T follicular helper cell (primary cell): ENCODE measurements at places on chromosomes 7 and 10.

DNA sequence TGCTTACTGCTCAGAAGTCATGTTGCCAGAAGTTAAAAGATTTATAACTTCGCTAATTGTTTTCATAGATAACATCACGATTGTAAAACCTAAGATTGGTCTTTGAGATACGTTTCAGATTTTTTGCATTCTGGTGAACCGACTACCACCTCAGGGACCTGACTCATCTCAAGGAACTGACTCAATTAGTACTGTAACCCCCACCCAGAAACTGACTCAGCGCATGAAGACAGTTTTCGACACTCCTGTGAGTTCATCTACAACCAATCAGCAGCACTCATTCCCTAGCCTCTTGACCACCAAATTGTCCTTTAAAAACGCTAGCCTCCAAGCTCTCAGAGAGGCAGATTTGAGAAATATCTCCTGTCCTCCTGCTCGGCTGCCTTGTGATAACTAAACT is 72.3 kb downstream of the ELMO1 start:
- no peak for DNase-seq

- no peak for DNase-seq
These were observed 47.6 kb upstream of the ANKRD1 start for GRCh38 chr10:90968328-90969081.

- DNase-seq: no peak
These were observed 933.3 kb downstream of the XPNPEP1 start for GRCh38 chr10:108989976-108990375.

- DNase-seq: no peak
These were observed 60.5 kb upstream of the ZNRF2 start for GRCh38 chr7:30223896-30224295.

GRCh38 chr10:27911539-27911938 is 87.3 kb downstream of the ODAD2 start:
- DNase-seq: no peak

GRCh38 chr7:131633342-131633843 is 77.0 kb upstream of the PODXL start:
- DNase-seq: no peak

DNA sequence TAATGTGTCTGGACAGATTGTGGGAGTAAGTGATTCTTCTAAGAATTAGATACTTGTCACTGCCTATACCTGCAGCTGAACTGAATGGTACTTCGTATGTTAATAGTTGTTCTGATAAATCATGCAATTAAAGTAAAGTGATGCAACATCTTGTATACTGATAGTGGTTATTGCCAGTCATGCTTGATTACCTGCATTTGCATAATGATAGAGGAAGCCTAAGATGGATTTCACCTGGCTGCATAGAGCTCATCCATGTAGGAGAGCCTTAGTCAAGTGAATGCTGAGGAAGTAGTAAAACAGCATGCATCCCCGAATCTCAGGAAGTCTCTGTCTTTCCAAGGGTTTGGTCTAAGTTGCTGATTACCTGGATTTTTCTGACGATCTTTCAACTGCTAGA is 64.2 kb upstream of the CAPZA2 start:
- DNase-seq: no peak

- DNase-seq: no peak
These were observed 685.4 kb upstream of the MBL2 start for GRCh38 chr10:53458007-53458406.

GRCh38 chr7:79833616-79834015 is 301.0 kb upstream of the GNAI1 start:
- DNase-seq: no peak

DNA sequence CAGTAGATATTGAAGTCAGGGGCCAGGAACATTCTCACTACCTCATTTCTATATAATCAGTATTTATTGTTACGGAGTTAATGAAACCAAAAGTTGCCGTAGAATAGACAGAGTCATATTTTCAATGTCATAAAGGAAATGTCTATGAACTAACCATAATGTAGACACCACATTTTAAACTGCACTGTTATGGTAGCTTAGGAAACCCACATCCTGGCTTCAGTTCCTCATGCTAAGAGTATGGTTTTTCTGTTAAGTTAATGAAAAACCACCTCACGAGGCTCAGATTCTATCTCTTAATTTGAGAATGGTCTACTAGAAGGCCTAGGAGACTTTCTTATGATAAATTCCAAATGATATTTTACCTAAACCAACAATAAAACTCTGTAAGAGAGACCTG is 166.5 kb downstream of the TMEM26 start:
- DNase-seq: no peak

DNA sequence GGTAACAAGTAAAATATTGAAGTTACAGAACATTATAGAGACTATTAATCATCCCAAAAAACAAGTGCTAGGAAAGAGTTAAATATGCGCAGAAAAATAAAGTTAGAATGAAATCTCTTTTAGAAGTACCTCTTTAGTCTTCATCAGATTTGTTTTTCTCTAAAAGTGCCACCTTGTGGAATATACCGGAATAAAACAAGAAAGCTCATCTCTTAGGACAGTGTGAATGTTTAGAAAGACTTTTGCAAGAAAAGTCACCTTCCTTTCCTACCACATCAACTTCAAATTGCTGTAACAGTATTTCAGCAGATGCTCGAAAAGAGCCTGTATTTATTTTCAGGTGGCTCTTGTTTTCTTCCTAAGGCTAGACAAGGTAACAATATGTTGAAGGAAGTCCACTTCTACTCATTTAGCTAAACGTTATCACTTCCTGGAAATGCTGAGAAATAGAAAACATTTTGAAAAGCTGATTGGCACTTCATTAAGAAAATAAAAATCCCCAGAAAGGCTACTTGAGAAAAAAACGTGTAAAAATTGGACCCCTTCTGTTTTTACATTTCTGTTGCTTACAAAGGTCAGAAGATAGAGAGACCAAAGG is 19.8 kb upstream of the FAM133B start:
- no peak for DNase-seq

DNA sequence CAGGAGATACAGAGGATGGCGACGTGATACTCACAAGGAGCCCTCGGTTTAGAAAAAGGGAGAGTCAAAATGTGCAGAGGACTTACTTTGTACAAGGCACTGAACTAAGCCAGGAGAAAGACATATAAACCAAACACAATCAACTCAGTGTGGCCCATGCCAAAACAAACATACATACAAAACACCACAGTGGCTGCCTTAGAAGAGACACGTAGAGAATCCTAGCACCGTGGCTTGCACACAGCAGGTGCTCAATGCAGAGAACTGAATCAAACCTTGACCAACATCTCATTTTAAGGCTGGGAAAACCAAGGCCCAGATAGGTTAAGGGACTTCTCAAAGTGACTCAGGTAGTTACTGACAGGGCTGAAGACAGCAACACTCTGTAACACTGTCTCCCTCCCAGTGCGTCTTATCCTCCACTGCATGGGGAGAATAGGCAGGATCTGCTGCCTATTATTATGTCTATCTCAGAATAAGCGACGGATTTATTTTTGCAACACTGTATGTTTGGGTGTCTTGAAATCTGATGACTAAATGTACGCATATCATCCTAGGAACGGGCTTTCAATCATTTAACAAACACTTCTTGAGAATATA is 11.0 kb downstream of the SORBS1 start:
- DNase-seq: no peak

- DNase-seq: no peak
These were observed 369.7 kb upstream of the NPVF start for GRCh38 chr7:25597946-25598345.

DNA sequence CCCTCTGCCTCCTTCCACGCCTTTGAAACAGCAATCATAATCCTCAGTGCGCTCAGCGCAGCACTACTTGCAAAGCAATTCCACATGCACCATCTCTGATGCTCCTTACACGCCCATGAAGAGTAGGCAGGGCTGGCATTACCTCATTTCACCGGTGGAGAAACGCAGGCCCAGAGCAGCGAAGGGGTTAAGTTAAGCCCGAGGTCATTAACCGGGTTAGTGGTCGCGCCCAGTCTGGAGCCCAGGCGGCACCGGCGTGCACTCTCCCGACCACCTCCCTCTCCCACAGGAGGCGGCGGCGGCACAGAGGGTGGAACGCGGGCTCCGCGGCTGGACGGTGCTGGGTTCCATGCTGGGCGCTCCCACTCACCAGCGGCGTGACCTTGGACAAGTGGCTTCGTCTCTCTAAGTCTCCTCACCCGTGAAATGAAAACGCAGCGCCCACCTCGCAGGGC is 515 bp downstream of the FASTK start:
- DNase-seq: no peak

- no peak for DNase-seq
These were observed 85.5 kb downstream of the MKI67 start for GRCh38 chr10:128040681-128041080.

DNA sequence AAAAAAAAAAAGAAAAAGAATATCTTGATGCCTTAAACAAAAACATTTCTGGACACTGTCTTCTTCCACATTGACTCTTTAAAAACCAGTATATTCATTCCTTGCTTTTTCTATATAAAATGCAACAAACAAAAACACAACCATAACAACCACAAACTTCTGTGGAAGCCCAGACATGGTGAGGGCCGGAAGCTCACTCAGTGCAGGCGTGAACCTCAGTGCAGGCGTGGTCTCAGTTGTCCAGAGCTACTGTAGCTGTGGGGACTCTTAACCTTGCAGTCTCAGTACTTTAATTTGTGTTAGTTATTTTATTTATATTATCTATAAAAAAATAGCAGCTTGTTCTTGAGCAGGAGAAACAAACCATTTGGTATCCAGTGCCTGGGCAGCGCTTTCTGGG is 131.8 kb downstream of the DOCK1 start:
- DNase-seq: no peak

- DNase-seq: no peak
These were observed 128.4 kb upstream of the RSU1 start for GRCh38 chr10:16945593-16945992.

- DNase-seq: no peak
These were observed 2.9 kb downstream of the ZSCAN25 start for GRCh38 chr7:99619571-99620130.

DNA sequence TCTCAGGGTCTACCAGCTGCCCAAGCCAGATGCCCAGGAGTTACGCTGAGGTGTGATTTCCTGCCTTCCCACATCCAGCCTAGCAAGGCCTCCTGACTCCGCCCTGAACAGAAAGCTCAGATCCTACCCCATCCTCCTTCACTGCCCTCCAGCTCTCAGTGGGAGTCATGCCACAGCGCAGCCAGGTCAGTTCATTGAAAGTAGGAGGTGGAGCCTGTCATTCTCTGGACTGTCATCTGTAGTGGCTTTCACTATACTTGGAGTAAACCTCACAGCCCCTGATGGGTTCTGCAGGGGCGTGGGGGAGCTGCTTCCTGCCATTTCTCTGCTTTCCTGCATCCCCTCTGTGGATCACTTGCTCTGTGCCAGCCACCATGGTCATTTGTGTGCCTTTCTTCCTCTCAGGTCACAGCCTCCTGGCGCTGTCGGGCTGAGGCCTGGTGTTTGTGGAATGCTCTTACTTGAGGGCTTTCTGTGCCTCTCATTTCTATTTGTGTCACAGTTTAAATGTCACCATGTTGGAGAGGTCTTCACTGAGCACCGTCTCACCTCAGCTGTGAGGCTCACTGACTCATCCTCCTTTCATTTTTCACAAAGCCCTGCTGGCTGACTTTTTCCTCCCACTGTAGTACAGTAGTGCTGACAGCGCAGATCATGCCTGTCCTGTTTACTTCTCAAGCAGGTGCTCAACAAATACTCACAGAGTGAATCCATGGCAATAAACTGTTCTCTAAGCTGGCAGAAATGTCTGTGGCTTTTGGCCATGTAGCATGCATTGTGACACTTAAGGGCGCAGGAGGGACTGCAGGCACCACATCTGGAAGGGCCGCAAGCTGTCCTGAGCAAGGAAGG is 61.0 kb upstream of the TMEM248 start:
- DNase-seq: no peak

- no peak for DNase-seq
These were observed 17.0 kb upstream of the ZMIZ1 start for GRCh38 chr10:79051766-79052165.

- DNase-seq: no peak
These were observed 507 bp downstream of the STN1 start for GRCh38 chr10:103917302-103918052.

GRCh38 chr7:47669178-47669891 is 87.4 kb upstream of the TNS3 start:
- DNase-seq: no peak

GRCh38 chr10:103680869-103681236 is 174.5 kb downstream of the SH3PXD2A start:
- DNase-seq: no peak

- no peak for DNase-seq
These were observed 88.0 kb downstream of the MDFIC start for GRCh38 chr7:115009736-115010440.

- no peak for DNase-seq
These were observed 185.6 kb downstream of the PLXNA4 start for GRCh38 chr7:132390705-132391104.

DNA sequence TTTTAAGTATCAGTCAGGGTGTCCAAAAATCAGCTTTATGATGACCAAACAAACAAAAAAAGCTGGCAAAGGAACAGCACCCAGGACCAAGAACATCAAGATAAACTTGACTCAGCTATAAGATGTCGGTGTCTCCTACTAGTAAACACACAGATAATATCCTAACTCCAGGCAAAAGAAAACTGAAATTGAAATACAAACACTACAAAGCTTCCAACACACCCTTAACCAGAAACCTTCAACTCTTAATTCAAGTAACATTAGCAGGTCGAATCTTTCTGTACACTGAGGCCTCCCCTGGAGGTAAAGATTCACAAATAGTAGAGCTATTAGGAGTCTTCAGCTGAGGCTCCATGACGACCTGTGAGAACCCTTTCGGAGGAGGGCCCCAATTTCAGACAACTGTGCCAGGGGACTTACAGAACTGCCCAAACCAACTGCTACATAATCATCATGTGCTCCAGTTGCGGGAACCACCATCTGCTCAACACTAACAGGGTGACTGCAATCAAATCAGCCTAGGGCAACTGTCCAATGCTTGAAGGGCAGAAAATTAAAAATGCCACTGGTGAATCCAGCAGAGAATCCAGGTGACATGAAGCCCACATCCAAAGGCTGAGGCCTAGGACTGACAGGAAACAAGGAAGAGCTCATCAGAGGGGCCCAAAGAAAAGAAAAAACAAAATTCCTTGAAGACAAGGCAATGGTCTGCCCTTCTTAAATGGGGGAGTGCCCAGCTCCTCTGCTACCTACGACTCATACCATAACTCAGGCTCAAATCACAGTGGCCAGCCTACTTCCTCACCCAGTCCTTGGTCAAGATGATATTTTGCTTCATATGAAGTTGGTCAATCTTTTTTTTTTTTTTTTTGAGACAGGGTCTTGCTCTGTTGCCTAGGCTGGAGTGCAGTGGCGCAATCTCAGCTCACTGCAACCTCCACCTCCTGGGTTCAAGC is 20.0 kb downstream of the XPNPEP1 start:
- no peak for DNase-seq

DNA sequence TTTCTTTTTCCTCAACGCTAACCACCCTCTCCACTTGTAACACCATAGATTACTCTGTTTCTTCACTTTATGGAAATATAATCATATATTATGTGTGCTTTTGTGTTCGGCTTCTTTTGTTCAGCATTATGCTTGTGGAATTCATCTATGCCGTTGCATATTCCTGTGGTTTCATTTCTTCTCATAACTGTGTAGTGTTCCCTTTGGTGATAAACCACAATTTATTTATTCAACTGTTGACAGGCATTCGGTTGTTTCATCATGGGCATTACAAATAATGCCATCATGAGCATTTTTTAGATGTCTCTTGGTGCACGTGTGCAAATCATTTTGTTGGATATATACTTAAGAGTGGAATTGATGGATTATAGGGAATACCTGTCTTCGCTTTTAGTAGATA is 12.1 kb downstream of the AVL9 start:
- DNase-seq: no peak

GRCh38 chr7:155448632-155449007 is 9.3 kb upstream of the EN2 start:
- DNase-seq: no peak
